ENCODE measurements at places on chromosomes 7 and 10.

GRCh38 chr10:131480066-131480465 is 168.5 kb upstream of the TCERG1L start:
- no peak for DNase-seq

- DNase-seq = no peak
These were observed 177.1 kb downstream of the USP6NL start for GRCh38 chr10:11434324-11434723.

GRCh38 chr7:80307227-80307856 is 172.7 kb downstream of the GNAI1 start:
- no peak for DNase-seq

GRCh38 chr10:79220307-79220706 is 127.0 kb upstream of the PPIF start:
- no peak for DNase-seq

GRCh38 chr7:25638068-25638467 is 409.8 kb upstream of the NPVF start:
- no peak for DNase-seq

GRCh38 chr7:45031829-45032228 is 31.8 kb downstream of the CCM2 start:
- DNase-seq = no peak

GRCh38 chr7:53340220-53340619 is 304.8 kb downstream of the POM121L12 start:
- DNase-seq = no peak

- DNase-seq = no peak
These were observed 10.1 kb downstream of the BNIP3 start for GRCh38 chr10:131971591-131971990.

GRCh38 chr10:88070080-88070880 is 206.9 kb downstream of the PTEN start:
- no peak for DNase-seq

- no peak for DNase-seq
These were observed 57.5 kb downstream of the CAMK2B start for GRCh38 chr7:44267719-44268421.

- DNase-seq = peak; percentile 41
These were observed 62.4 kb downstream of the LSM5 start for GRCh38 chr7:32427769-32428291.

GRCh38 chr10:72712136-72712535 is 20.2 kb downstream of the MCU start:
- no peak for DNase-seq

DNA sequence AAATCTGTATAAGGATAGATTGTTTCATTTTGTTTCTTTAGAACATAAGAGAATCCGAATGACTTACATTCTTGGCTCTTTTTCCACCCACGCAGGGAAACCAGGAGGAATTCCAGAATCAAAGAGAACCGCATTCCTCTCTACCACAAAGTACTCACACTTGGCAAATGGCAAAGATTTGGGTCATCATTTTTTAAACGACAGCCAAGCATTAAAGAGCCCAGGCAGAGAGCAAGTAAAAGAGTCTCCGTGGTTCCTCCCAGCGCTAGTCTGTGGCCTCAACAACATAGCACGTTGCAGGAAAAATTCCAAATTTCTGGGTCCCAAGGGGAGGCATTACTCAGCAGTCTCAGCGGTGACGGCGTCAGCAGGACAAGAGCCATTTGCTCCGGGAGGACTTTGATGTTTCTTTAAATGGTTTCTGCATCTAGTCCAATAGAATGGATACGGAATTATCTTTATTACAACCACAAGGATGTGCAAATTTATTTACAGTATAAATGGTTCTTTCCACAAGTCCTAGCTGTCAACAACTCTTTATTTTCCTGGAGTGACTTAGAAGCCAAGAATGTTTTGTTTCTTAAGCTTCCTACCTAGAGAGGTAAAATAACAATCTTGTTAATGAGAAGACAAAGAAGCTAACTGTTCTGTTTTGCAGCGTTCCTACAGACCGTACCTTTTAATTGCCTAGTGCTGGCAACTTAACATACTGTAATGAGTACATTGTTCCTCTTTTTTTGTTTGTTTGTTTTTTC is 232.5 kb downstream of the SKIDA1 start:
- no peak for DNase-seq

DNA sequence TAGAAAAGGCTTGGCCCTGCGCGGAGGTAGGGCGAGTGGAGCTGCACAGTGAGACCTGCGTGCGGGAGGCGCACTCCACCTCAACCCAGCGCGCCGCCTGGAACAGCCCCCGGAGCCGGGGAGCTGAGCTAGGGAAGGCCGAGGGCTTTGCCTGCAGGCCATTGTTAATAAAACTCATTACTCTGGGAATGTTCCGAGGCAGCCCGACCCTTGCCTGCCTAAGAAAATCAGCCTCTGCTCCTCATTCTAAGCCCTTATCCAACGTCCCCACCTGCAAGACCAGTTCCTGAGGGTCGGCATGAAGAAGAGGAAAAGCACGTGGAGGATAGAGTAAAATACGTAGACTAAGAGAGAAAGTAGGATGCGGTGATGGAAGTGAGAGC is 55.3 kb downstream of the C7orf25 start:
- DNase-seq = no peak

DNA sequence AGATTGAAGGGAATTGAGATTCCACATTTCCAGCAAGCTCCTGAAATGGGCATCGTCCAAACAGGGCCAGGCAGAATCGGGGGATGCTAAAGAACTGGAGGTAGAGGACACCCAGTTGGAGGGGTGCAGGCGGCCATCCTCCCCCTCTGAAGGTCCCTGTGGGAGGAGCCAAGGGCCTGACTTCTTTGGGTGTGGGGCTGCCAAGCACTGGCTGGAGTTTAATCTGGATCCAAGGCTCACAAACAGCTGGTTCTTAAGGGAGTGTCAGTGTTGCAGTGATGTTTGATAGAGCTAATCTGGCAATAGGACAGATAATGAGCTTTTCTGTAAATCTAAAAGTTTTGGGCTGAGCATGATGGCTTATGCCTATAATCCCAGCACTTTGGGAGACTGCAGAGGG is 20.8 kb downstream of the TSPAN14 start:
- no peak for DNase-seq
